ENCODE measurements at places on chromosomes 3 and 15.

DNA sequence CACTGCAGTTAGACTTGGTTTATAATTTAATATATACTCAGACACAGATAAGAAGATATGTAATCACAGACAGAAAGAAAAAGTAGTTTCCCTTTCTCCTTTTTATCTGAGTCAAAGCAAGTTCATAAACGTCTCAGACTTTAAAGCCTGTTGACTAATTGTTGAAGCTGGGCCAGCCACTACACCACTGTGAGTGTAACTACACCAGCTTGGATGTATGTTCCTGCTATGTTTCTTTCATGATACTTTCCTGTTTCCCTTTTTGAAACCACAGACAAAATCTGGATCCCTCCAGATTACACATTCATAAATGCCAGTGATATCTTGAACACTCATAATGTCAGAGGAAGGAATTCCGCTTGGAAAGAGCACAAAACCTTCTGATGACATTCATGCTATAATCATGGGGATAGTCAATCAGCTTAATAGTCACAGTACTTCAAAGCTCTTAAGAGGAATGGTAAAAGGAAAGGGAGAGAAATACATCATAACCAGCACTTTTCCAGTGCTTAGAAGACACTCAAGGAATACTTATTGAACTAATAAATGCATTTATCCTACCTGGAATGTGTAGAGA lies 32.0 kb downstream of the KCNMB2 start:
- DNase-seq, result no peak

- DNase-seq, result no peak
Observed at GRCh38 chr3:75076481-75076880, 462.0 kb upstream of the CNTN3 start.

GRCh38 chr15:68313501-68314410 lies 36.2 kb downstream of the FEM1B start:
- no peak for DNase-seq

- DNase-seq, result no peak
Observed at GRCh38 chr3:8911781-8912180, 51.5 kb downstream of the RAD18 start.

DNA sequence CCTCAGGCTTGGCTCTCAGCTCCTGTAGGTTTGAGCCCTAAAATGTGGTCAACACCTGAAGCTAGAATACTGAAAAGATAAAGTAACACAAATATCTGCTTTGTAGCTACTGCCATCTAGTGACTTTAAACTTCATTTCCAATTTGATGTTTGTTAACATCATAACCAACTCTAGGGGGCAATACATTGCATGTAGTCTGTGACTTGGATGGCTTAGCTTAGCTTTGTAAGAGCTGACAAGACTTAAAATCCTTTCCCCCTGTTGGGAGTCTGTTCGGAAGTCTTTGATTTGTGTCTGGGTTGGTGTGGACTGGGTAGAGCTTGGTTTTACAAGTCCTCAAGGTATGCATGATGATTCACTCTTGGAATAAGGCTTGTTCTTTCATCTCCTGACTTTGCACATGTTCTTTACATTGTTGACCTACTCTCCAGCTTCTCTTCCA lies 51.7 kb downstream of the SCN11A start:
- peak; percentile 55 for DNase-seq

DNA sequence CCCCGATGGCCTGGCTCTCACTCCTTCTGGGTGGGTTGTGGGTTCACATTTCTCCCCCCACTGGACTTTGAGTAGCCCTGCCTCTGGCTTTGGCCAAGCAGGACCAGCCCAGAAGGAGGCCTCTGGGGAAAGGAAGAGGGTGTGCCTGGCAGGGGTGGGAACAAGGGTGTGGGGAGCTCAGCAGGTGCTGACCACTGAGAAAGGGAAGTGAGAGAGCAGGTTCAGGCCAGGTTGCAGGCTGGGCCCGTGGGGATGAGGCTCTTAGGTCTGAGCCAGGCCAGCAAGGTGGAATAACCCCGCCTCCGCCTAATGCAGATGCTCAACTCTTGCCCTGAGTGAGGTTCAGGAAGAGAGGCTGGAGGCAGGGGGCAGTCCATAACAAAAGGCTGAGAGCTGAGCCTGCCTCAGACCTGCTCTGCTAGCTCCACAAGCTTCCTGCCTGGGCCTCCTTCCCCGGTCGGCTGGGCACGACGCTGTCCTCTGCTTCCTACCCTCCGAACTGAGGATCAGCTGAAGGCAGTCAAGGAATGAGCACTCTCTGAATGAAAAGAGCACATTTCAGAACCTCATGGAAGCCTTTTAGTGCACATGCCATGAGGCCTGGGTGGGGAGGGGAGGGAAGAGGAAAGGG lies 82.7 kb downstream of the TLE3 start:
- DNase-seq, result no peak

- DNase-seq, result no peak
Observed at GRCh38 chr15:45304711-45305110, 52.7 kb downstream of the SLC28A2 start.

- no peak for DNase-seq
Observed at GRCh38 chr3:133831966-133832801, 26.6 kb downstream of the SRPRB start.

DNA sequence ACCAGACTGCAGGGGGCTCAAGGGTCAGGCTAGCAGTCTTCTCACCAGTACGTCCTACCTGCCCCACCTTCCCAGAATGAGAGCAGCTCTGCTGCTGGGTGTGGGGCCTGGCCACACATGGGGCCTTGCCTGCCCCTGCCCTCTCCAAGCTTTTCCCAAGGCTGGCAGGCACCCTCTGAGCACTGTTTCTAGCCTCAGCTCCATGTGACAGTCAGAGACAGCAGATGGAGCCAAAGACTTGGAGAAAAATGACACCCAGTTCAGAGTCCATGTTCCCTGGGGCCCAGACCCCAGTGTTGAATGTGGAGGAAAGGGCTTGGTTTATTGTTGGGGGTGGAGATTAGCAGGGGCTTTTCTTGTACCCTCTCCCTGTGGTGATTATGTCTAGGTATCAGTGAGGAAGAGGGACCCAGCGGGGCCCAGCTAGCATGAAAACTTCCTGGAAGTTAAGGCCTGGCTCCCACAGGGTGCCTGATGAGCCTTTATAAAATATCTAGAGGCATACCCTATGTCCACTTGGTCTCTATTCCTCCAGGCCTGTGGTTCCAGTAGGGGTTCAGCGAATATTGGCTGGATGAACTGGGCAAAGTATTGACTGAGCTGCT lies 153.8 kb downstream of the EEFSEC start:
- no peak for DNase-seq

GRCh38 chr3:71525391-71525790 lies 58.1 kb downstream of the FOXP1 start:
- DNase-seq, result no peak

- DNase-seq, result no peak
Observed at GRCh38 chr15:45425135-45425534, 46.8 kb upstream of the GATM start.

- DNase-seq, result no peak
Observed at GRCh38 chr15:59453474-59454215, 15.7 kb downstream of the FAM81A start.

DNA sequence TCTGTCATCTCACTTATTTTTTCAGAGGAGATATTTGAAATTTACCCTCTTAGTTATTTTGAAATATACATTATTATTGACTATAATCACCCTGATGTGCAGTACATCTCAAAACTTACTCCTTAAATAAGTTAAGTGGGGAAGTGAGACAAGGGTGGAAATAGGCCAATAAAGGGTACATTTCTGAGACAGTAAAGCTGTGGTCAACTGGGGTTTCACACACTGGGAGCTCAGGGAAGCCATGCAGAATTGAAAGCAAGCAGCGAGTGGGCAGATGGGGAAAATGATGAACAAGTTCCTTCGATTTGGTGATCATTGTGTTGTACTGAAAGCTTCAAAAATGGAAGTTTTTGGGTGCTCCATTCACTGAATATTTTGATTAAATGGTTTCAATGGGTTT lies 21.6 kb upstream of the MOBP start:
- DNase-seq, result no peak

DNA sequence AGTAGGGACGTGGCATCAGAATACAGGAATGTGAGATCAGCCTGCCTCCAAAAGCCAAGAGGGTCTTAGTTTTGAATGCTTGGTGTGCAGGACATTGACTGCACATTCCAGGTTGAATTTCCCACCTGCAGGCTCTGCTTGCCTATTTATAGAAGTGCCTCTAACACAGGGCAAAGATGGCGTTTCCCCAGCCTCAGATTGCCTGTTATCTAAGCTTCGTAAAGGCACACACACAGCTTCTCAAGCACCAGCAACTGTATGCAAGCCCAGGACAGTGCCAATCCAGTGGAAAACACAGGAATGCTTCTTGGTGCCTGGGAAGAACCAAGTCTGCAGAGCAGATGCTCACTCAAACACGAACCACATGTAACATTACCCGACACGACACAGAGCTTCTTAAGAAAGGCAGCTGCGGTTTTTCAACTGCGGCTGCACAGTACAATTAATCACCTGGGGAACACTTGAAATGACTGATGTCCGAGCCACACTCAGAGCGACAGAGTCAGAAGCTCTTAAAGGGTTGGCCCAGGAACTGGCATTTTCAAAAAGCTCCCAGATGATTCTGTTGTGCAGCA lies 90.0 kb upstream of the ANKRD34C start:
- no peak for DNase-seq
